ENCODE measurements at places on chromosomes 3 and 15.

- no peak for DNase-seq
These were observed 498.1 kb upstream of the RGMA start for GRCh38 chr15:93587059-93587521.

GRCh38 chr3:4995500-4996053, 16.3 kb downstream of the BHLHE40 start:
- DNase-seq, result no peak

DNA sequence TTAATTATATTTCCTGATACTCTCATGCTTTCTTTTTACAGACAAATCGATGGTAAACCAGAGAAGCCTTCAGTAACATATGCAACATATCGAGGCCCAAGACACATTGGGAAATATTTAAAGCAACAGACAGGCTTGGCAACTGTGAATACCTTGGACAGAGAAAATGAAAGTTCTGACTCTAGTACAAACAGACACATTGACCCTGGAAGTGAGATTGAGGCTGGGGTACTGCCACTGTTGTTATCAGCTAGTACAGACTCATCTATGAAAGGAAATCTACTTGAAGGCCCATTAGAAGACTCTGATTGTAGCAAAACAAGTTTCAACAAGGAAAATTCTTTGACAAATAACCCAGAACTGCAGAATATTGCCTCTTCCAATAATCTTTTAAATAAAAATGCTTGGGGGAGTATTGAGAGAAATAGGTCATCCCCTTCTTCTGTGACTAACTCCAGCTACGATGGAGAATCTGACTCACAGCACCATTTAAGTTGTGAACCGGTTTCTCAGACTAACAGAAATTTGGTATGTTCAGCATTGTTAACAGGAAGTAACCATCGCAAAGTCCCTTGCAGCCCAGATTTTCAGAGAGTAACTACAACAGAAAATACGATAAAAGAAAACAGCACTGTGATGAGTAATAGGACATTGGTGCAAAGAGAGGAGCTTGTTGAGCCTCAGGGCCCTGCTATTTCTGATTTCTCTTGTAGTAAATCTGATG, 50.2 kb downstream of the CRYBG3 start:
- no peak for DNase-seq

DNA sequence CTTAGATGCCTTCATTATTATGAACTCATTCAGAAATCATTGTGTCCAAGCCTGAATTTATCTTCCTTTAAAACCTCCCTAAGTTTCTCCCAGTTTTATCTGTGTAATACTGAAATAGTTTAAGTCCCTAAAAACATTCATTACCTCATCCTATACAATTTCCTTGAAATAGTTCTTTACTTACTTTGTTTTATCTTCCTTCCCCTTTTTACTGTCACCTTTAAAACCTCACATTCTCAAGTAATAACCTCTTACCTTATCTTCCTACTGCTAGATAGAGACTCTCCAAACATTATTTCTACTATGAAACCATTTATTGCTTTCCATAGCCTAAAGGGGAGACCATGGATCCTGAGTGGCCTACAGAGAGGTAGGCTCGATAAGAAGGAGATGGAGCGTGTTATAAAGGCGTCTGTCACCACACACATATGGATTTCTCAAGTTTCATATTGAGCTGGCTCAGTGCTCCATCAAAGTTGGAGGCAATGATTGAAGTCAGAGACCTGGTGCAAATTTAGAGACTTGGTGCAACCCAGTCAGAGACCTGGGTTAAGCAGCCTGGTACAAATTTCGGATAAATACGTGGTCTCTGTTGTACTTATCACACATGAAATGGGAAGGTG, 140.4 kb downstream of the NFKBIZ start:
- DNase-seq, result no peak

GRCh38 chr3:188819939-188820338, 351.8 kb upstream of the TPRG1 start:
- no peak for DNase-seq
